ENCODE measurements at places on chromosomes 5 and 9.

GRCh38 chr5:150492621-150493020 lies 15.3 kb upstream of the NDST1 start:
- DNase-seq = peak; percentile 75

DNA sequence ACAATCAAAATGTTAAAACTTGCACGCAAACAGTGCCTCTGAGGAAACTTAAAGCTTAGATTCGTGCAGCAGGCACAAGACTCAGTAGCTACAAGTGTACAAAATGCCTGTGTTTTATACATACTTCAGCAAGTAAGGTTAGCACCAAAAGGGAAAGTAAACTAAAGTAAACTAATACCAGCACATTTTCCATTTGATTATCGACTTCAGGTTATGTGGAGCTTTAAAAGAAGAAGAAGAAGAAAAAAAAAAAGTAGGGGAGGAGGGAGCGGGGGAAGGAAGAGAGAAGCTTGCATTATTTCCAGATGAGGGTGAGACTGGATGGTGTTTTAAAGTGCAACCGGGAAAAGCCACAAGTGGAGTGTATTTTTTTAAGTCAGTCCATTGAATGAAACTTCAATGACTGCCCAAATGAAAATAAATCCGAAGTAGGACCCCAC lies 596 bp upstream of the ADAMTS6 start:
- DNase-seq = peak; percentile 5

GRCh38 chr5:157335534-157336422 lies 69.9 kb downstream of the CYFIP2 start:
- DNase-seq = no peak

GRCh38 chr5:158273035-158273434 lies 414.1 kb upstream of the CLINT1 start:
- no peak for DNase-seq

DNA sequence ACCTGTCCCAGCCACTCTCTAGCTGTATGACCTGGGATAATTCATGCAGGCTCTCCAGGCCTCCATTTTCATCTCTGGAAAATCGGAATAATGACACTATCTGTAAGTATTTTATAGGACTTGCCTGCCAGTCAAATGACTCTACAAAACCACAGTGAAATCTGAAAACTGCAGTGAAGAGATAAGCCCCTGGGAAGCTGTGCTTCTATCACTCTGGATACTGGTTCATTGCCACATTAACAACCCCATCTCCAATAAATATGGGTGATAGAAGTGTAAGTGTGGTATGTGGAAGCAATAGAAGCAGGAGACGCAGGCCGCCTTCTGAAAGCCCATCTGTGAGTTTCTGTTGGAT lies 31.8 kb downstream of the WHRN start:
- no peak for DNase-seq

GRCh38 chr5:94544031-94544650 lies 74.3 kb downstream of the KIAA0825 start:
- no peak for DNase-seq

DNA sequence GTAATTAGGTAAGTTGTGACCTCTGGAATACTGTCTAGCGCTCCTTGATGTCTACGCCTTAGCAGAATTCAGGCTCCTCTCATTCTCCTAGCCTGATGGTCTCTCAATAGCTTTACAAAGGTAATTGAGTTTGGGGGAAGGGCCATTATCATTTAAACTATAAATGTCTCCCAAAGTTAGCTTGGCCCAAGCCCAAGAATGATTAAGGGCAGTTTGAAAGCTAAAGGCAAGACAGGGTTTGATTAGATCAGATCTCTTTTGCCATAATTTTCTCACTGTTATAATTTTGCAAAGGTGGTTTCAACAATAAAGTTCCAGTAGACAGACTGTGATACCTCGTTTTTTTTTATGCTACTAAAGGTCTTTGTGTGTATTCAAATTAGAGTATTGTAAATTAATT lies 3.7 kb upstream of the SLC30A5 start:
- DNase-seq = no peak

- no peak for DNase-seq
Observed at GRCh38 chr5:153490118-153491037, at the start of gene GRIA1. Gene GRIA1 (plus strand): TSS chr5:153490670.

DNA sequence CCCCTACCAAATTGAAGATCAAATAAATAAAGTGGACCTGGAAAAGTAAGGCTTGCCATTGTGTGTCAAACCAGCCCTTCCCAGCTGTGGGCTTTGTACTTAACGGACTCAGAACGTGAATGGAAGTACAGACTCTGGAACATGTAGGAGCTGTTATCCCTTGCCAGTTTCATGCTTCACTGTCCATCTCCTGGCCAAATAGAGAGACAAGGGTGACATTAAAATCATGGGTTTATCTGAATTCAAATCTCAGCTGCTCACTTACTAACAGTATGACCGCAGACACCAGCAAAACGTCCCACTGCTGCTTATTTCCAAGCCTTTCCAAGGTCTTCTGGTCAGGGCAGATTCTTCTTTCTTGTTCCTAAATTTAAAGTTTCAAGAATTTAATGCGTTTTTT lies 52.2 kb downstream of the EXOSC2 start:
- DNase-seq = no peak

DNA sequence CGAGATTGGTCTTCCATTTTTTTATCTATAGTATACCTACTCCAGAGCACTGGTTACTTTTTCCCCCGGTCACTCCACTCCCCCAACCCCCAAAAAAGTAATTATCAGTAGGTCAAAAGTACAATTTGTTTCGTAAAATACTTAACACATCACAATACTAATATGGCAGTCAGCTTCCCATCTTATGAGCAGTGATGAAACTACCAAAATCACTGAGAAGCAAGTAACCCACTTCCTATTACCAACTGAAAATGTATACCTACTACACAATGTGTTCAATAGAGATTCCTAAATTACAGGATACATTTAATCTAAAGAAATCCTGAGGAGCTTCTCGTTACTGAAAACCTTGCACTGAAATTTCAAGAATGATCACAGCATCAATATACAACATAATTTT lies 1.9 kb downstream of the CERT1 start:
- no peak for DNase-seq

- DNase-seq = peak; percentile 84
Observed at GRCh38 chr9:90546200-90546599, 96.4 kb downstream of the DIRAS2 start.

GRCh38 chr5:171863935-171864334 lies 78.3 kb downstream of the SMIM23 start:
- DNase-seq = no peak

DNA sequence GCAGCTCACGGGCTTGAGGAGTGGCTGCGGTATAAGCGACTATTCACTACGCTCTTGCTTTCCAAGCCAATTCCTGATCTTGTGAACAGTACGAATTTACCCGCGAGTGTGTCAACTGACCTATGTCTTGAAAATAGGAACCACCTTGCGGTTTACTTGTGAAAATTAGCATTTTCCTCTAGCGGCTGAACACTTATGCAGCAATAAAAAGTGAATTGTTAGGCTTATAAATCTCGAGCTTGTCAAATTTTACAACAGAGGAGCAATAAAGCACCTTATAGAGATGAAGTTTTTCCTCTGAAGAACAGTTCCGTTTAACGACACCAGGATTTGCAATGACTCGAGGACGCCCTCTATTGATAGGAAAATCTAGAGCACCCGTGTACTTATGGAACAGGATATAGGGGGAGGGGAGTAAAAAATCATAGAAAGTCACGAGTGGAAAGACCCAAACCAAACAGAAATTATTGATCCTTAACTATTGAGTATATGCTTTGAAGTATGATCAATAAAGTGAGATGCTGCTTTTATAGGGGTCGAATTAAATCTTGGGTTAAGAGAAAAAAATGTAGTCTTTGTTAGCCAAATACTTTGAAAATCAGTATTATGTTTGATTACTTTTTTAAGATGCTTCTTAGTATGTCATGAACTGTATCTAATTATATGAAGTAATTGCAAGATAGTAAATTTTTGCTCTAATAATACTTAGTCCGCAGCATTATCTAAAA lies 1.9 kb upstream of the RGMB start:
- peak; percentile 54 for DNase-seq
